GOT3 (cell line): ENCODE measurements at places on chromosomes 4 and X.

DNA sequence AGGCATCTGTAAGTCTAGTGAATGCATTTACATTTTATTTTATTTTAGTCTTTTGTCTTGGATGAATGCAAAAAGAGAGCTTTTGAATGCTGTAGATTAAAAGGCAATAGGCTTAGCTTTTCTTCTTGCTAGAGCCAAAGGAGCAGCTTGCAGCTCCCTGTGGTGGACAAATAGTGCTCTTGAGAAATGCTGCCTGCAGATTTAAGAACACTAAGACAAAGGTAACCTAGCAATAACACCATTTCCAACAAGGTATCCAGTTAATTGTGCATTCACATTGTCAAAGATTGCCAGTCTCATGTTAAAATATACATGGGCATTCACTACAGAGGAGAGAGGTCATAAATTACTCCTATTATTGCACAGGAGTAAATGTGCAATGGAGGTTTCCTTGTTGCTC lies 859.2 kb upstream of the PRKX start:
- no peak for DNase-seq

DNA sequence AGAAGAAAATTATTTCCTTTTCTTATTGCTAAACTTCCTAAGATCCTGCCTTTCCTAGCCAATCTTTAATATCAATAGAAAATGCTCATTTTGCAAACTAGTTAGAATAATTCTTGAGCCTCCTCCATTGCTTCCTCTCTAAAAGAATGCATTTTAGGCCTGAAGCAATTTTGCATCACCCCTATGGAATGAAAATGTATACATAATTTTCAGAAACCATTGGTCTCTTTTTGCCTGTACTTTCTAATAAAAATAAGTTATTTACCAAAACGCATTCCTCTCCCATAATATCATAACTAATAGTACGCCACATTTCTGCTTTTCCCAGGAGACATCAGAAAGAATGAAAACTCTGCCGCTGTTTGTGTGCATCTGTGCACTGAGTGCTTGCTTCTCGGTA lies 1.7 kb downstream of the MUC7 start:
- DNase-seq, result no peak

GRCh38 chrX:12949927-12950656 lies 24.8 kb upstream of the TMSB4X start:
- peak; percentile 57 for DNase-seq

- no peak for DNase-seq
These were observed 72.0 kb downstream of the FAT1 start for GRCh38 chr4:186651624-186652023.

GRCh38 chrX:16822723-16823122 lies 36.5 kb downstream of the TXLNG start:
- DNase-seq, result no peak

DNA sequence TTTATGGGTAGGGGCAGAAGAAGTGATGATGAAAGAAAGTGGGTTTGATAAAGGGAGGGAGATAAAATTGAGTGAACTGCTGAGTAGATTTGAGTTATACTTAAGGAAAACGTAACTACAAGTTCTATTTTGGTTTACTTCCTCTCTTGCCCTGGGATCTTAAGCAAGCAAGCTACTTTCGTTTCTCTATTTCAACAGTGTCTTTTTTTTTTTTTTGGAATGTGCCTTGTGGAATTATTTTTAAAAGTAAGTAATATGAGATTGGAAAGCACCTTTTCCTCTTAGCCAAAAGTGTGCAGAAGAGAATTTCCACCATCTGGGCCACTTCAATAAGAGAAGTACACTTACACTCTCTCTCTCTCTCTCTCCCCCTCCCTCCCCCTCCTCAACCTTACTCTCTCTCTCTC lies 16.0 kb upstream of the C4orf36 start:
- no peak for DNase-seq

DNA sequence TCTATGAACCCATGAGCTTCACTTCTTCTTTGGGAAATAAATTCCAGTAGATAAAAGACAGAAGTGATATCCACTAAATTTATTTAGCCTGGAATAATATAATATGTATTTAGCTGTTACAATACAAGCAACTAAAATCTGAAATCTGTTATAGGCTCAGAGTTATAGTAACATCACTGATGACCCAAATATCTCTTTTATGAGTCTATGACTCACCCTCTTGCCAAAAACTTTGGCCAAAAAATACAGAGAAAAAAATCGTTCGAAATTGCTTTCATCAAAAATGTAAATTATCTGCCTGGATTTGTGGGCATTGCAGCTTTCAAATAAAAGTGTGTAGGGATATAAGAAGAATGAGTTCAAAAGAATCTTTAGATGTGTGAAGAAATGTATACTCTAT lies 89.4 kb upstream of the DKK2 start:
- no peak for DNase-seq

DNA sequence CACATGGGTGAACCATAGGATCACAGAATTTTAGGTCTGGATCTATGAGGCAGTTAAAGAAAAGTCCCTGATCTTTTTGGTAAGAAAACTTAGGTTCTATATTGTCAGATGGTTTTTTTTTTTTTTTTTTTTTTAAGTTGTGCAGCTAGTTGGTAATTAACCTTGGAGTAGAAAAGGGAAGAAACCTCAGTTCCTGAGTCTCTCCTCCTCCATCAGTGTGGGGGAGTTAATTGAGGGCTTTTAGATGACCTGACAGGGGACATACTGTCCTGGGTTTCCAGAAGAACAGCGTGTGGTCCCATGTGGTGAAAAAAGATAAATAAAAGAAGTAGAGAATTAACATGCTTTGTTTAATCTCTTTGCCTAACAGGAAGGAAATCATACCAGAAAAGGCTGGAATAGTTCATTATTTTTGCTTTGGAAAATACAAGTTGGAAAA lies 123.7 kb downstream of the ARHGAP10 start:
- no peak for DNase-seq

GRCh38 chr4:113636877-113637276 lies 124.7 kb downstream of the CAMK2D start:
- no peak for DNase-seq

DNA sequence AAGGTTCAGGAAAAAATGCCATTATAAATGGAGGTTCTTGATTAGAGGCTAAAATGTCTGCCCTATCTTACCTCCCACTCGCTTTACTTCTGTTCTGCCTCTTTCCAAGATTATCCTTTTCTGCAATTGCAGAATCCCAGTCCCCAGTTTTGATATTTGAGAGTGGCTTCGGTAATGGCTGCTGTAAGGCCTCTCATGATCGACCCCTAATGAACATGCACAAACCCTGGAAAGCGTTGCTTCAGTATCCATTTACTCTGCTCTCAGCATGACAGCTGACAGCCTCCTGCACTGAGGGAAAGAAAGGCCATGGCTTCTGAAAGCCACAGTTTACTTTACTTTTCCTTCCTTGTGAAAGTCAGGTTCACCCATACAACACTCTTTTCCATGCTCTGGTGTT lies 325.4 kb upstream of the GALNT7 start:
- DNase-seq, result no peak

DNA sequence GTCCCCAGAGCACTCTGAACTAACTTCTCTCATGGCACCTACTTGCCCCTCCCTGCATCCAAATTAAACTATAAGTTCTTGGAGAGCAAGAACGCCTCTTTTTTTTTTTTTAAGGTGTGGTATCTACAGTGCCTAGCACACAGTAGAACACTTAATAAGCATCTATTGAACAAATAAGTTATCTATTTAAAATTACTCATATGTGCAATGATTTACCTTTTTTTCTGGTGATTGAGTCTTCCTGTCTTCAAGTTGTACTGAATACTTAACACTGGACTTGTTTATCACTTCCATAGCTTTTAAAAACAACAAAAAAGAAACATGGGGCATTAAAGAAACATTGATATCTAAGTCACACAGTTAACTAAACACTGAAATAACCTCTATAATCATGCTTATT lies 29.1 kb downstream of the HAUS3 start:
- no peak for DNase-seq

DNA sequence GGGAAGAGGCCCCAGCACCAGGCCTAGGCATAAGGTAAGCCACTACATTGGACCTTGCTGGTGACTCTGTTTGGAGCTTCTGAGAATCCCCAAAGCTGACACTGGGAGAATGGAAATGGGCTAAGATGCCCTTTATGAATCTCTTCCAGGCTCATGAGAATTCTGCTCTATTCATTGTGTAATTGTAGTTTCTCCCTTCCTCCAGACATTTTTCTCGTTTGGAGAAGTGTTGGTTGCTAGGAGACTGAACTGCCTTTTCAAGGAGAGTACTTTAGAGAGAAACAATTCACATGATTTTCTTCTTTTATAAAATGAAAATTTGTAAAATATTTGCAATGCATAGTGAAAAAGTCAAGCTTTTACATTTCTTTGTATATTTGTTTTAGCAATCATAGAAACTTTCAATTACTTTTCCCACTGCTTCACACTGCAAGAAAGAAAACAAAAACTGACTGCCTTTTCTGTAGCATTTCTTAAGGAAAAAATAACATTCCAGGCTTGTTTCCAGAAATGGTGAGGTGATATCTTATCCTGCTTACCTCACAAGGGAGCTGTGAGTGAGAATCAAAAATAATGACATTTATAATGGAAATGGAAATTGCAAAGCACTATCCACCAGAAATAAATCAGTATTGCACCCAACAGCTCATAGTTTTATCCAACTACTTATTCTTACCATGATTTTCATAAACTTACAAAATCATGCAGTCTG lies 24.9 kb upstream of the DCHS2 start:
- no peak for DNase-seq

- peak; percentile 37 for DNase-seq
These were observed 9.6 kb downstream of the CC2D2A start for GRCh38 chr4:15479089-15479912.

- no peak for DNase-seq
These were observed 1411.1 kb upstream of the PCDH7 start for GRCh38 chr4:29309050-29309449.

GRCh38 chr4:118825799-118826198 lies 10.1 kb downstream of the SEC24D start:
- no peak for DNase-seq

- no peak for DNase-seq
These were observed 201.3 kb upstream of the GNPDA2 start for GRCh38 chr4:44927399-44928380.

DNA sequence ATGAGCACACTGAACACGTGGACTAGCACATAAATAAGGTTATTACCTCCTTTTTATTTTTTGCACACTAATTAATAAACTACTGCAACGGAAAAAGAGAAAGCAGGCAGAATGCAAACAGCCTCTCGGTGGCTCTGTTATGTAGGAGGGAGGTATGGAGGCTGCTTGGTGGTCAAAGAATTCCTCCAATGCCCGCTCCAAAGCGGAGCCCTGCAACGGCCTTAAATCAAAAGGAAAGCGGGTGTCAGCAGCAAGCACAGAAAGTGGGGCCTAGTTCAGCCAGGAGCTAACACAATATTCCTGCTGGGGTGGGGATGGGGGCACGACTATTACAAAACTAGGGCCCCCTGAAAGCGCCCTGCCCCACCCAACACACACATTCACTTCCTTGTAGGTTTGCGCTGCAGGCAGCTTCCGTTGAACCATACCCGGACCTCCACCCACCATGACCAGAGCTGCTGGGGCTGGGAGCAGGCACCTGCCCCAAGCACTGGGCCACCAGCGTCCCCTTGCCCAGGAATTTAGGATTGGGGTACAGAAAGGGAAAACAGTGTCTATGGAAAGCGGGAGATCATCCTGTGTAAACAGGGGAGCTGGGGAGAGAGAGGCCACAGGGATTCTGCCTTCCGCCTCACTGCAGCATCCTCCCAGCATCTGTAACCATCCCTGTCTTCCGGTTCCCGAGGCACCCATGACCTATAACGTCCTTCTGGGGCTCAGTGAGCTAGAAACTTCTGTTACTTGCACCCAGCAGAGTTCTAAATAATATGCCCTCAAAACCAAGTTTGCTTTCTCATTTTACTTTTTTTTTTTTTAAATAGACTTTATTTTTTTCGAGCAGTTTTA lies 57.1 kb upstream of the DDX3X start:
- no peak for DNase-seq

GRCh38 chr4:148692242-148692641 lies 250.0 kb upstream of the NR3C2 start:
- no peak for DNase-seq

DNA sequence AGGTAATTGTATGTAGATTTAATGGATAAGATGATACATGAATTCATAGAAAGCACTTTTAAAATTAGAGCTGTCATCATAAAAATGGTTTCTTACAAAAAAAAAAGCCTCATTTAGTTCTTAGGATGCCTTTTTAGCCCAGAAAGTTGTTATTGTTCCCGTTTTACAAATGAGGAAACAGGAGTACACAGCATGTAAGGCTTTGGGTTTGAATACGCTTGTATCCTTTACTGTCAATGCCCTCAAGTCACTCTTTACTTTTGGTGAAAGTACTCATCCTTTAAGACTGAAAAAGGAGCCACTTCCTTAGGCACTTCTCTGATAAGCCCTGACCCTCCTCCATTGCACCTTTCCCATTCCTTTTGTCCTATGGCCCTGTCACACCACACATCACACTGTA lies 4.9 kb downstream of the EREG start:
- no peak for DNase-seq

DNA sequence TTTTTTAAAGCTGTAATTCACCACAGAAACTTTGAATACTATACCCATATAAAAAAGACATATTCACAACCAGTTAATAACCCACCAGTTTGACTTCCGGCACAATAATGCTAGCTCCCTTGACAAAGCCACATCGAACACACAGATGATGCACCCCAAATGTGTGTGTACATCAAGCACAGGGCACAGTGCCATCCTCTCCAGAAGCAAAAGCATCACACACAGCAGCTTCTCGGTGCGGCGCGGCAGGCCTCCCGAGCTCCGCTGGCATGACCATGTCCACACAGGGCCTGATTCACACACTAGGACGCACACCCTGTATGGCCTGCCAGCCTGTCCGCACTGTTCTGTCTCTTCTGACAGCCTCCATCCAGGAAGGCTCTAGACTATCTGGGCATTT lies 88.0 kb downstream of the LEF1 start:
- DNase-seq, result no peak

- no peak for DNase-seq
These were observed 334.6 kb upstream of the PPARGC1A start for GRCh38 chr4:24224446-24224845.

GRCh38 chr4:25608644-25609043 lies 47.0 kb upstream of the SLC34A2 start:
- no peak for DNase-seq

GRCh38 chr4:40190019-40190418 lies 6.8 kb upstream of the RHOH start:
- DNase-seq, result no peak

- DNase-seq, result no peak
These were observed 136.2 kb downstream of the ELOVL6 start for GRCh38 chr4:110062166-110062565.

DNA sequence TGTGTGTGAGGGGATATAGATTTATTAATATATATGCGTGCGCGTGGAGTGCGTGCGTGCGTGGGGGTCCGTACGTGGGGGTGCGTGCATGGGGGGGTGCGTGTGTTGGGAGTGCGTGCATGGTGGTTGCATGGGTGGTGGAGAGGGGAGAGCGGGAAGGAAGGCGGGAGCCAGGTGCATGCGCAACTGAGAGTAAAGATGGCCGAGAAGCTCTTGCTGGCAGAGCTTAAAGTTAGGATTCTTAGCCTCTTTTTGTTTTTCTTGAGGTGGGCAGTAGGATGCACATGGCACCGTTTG lies 45.8 kb downstream of the TEX13B start:
- DNase-seq, result no peak
